ENCODE measurements at places on chromosomes 5 and 9.

DNA sequence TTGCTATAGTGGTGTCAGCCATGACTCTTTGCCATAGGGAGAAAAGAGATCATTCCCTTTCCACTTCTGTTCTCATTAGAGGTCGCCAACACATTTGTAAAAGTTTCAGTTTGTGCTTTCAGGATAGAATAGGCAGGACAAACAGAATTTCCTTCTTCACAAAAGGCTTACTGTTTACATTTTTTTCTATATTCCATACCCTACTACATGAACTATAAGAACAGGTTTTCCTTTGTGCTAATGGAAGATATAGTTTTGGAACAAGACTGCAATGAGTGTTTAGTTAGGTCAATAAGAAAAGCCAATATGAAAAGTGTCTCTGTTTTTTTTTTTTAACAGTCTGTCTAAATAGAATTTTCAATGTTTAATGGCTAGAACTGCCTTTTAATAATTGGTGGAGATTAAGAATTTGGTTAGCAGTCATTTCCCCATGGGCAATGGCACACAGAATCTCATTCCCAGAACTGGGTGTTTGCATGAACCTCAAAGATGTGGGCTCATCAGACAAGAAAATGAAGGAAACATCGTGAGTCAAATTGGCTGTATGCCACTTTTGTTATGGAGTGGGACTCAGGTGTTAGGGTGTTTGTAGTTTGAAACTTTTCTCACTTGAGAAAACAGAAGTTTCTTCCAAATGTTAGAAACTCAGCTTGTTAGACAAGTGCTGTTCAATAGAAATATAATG is 75.2 kb upstream of the PRLR start:
- no peak for DNase-seq

DNA sequence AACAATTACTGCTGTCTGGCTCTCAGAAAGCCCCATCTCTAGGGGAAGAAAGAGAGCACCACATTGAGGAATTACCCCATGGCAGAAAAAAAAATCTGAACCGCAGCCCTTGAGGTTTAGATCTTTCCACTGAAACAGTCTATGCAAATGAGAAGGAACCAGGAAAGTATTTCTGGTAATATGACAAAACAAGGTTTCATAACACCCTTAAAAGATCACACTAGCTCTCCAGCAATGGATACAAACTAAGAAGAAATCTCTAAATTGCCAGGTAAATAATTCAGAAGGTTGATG is 427.1 kb downstream of the PRELID2 start:
- no peak for DNase-seq

GRCh38 chr9:116394894-116395698 is 241.5 kb downstream of the PAPPA start:
- DNase-seq = no peak

GRCh38 chr5:5941486-5941885 is 436.9 kb downstream of the MED10 start:
- DNase-seq = no peak
